ENCODE measurements at places on chromosomes 3 and 15.

DNA sequence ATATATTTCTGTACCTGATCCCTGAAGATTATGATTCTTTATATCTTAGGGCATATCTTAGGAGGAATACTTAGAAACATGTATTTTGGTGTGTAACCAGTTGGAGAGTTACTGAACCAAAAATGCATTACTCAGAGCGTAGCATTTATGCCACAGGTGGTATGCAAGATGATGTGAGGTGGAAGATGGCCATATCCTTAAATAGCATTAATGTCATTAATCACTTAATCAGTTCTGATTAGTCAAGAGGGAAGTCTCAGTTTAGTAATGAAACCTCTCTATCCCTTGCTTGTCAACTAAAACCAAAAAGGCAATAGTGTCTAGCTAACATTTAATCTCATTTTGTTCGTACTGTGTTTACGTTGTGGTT lies 130.5 kb upstream of the PHLDB2 start:
- DNase-seq, result no peak

- no peak for DNase-seq
Observed at GRCh38 chr3:171465763-171466162, 5.6 kb upstream of the TNIK start.

DNA sequence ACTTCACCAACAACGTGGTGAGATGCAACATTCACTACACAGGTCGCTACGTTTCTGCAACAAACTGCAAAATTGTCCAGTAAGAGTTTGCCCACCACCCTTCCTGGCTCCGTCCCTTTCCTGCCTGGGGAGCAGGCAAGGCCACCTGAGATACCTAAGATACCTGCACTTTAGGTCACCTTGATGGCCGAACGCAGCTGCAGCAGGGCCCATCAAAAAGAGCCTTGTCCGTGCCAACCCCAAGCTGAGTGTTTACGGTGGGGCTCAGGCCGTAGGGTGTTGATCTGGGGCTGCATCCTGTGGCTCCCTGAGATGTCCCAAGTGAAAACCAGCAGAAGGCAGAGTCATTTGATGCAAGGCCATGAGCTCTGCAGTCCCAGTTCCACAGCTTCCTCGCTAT lies 23.2 kb downstream of the LOXL1 start:
- no peak for DNase-seq

DNA sequence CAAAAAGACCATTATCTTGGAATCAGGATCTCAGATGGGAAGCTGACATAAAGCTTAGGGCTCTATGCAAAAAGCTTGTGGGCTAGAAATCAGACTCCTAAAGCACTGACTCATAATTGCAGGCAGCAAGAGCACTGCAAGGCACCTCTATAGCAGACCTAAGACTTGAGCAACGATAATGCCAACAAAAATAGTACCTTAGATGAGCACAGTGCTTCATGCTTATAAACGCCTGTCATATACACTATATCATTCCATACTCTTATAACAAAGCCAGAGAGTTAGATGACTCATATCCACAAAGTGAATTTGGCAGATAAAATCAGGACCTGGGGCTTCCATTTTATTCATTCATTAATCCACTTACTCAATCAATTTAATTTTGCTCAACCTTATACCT lies 560.8 kb downstream of the MCTP2 start:
- no peak for DNase-seq

GRCh38 chr15:45456212-45457106 lies 66.1 kb downstream of the SLC30A4 start:
- peak; percentile 87 for DNase-seq

DNA sequence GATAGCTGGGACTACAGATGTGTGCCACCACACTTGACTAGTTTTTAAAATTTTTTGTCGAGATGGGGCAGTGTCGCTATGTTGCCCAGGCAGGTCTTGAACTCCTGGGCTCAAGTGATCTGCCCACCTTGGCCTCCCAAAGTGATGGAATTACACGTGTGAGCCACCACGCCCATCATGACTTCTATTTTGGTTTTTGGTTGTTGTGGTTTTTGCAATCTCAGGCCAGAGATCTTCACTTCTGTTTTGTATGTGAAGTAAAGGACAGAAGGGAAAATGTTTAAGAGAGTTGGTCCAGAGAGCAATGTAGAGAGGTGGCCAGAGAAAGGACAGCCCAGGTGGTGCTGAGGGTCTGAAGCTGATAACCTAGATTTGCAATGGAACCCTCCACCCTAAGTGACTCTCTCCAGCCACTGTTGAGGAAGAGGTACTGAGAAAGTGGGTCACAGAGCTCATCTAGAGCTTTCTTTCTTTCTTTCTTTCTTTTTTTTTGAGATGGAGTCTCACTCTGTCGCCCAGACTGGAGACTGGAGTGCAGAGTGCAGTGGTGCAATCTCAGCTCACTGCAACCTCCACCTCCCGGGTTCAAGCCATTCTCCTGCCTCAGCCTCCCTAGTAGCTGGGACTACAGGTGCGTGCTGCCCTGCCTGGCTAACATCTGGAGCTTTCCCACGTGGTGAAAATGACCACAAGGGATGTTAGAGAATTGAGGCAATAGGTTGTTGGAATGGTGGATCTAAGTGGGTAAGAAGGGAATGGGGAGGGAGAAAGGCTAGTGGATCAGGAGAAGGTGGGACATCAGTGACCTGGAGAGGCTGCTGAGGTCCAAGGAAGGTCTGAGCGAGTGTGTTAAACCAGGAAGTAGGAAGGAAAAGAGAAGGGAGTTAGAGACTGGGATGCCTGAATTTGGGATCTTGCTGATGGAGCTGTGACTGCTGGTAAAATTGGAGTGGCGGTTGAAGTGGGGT lies 22.4 kb upstream of the SEMA4B start:
- no peak for DNase-seq

GRCh38 chr15:63256433-63257274 lies 20.8 kb upstream of the APH1B start:
- peak; percentile 46 for DNase-seq

DNA sequence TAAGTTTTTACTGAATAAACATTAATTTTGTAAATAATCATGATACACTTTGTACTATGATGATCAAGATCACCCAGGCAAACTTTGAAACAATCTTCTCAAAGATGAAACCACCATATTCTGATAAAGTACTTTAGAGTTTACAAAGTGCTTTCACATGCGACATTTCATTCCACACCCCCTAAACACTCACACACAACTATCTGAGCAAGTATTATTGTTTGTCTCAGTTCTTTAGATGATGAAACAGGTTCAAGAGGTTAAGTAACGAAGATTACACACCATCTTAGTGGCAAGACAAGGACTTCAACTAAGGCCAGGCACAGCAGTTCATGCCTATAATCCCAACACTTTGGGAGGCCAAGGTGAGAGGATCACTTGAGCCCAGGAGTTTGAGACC lies 37.6 kb downstream of the ZNF148 start:
- no peak for DNase-seq

DNA sequence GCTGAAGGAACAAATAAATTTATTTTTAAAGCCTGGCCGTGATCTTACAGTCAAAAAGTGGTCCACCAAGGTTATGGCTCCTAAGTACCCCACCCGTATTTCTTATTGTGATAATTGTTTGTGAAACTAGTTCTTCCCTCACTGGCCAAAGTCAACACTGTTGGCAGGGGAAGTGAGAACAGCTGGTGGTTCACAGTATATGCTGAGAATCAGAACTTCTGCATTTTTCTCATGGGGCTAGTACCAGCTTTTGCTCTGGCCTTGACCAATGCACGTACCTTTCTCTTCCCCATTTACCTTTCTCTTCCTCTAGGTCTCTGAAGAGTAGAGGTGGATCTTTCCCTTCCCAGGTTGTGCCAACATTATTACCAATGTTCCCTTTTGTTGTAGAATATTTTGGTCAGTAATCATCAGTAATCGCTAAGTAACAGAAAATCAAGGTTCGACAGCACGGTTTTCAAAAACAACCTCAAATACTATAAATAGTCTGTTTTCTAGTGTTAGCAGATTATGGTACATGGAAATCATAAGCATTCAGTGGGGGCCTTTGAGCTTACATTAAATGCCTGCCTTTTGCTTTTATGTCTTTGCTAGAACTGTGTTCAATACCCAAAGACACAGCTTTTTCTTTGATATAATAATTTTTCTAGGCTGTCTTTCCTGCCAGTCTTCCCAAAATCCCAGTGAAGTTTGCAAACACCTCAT lies 268.0 kb downstream of the LPP start:
- DNase-seq, result no peak

DNA sequence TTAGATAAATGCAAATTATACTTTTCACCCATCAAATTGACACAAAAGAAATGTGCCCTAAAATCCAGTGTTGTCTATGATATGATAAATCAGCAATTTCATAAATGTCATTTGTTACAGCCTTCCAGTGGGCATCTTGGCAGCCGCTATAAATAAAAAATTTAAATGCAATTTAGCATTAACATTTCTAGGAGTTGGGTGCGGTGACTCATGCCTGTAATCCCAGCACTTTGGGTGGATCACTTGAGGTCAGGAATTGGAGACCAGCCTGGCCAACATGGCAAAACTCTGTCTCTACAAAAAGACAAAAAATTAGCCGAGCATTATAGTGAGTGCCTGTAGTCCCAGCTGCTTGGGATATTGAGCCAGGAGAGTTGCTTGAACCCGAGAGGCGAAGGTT lies 65.9 kb upstream of the POMGNT2 start:
- DNase-seq, result peak; percentile 30

GRCh38 chr3:32817257-32817557 lies 590 bp upstream of the TRIM71 start:
- DNase-seq, result no peak

- DNase-seq, result no peak
Observed at GRCh38 chr3:103672346-103672745, 1237.5 kb downstream of the ZPLD1 start.

GRCh38 chr15:24823473-24823872 lies 131.3 kb upstream of the SNRPN start:
- DNase-seq, result no peak

DNA sequence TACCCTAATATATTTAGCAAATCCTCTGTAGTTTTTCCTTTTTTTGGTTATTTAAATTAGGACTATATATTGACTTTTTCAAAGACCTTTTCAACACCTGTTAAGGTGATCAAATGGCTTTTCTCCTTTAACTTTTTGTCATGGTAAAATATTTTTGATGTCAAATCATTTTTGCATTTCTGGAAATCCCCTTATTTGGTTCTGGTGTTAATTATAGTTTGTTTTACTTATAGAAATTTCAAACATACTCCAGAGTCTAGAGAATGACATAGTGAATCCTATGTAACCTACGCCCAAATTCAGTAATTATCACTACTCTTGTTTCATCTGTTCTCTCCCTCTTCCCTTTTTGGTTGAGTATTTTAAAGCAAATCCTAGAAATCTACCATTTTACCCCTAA lies 121.3 kb upstream of the TBL1XR1 start:
- DNase-seq, result no peak

- DNase-seq, result peak; percentile 81
Observed at GRCh38 chr15:48352474-48353072, 21.3 kb downstream of the DUT start.

DNA sequence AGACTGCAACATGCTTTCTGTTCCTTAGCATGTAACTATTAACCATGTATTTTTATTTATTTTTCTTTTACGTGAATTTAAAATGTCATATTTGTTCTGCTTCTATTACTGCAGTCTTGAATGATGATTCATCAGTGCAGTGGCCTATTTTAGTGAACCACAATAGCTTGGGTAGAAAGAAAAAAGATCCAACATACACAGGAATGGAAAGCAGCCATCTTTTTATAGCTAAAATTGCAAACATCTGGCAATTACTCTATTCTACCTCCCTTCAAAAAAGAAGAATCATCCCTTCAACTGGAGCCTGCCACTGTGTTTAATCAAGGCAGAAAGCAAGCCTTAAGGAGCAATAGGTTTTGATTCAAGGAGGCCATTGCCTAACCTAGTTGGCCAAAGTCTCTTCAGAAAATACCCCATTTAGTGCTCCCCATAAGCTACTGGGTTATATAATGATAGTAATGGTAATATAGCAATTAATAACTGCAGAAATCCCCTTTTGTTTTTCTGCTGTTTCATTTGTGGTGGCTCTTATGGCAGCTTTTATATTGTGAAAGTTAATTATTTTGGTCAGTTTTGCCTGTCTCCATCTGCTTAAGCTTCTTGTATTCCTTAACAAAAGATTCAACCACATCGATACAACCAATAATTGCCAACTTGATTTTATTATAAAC lies 267.3 kb downstream of the LPP start:
- no peak for DNase-seq

DNA sequence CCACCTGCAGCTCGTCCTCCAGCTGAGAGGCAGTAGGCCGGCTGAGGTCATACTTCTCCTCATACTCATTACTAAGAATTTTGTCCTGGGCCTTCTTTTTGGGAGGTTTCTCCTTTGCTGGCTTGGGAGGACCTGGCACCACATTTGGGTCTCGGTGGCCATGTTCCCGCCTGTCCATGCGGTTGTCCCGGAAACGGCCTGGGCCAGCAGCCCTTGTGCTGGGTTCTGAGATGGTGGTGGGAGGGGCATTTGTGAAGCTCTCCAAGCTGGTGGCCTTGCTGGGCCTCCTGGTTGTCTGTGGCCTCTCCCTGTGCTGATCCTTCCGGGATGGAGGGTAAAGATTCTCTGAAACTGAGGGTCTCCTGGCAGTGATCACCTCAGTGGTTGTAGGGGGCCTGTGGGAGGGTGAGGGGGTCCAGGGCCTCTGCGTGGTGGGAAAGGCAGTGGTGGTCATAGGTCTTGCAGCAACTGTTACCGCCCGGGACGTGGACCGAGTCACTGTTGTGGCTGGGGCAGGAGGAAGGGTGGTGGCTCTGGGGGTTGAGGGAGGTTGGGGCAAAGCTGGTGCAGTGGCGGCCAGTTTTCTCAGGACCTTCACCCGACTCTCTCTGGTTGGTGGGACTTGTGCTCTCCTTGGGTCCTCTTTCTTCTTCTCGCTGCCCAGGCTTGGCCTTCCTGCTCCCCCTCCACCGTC lies 2.5 kb downstream of the CCDC80 start:
- DNase-seq, result no peak

GRCh38 chr3:28669870-28670269 lies 321.2 kb upstream of the AZI2 start:
- DNase-seq, result no peak

DNA sequence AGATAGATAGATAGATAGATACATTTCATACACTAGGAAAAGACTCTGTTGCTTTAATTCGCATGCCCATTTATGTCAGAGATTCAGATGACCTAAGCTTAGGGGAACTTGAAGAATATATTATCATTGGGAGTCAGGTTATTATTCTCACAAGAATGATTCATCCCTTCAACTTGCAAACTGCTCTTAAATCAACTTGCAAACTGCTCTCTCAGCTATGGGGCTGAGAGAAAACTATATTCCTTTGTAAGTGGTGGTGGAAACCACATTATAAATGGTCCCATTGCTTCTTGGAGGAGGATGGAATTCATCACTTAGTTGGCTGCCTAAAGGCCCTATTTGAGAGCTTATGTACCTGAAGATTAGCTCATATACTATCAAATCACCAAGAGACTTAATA lies 160.9 kb upstream of the STAC start:
- DNase-seq, result no peak

DNA sequence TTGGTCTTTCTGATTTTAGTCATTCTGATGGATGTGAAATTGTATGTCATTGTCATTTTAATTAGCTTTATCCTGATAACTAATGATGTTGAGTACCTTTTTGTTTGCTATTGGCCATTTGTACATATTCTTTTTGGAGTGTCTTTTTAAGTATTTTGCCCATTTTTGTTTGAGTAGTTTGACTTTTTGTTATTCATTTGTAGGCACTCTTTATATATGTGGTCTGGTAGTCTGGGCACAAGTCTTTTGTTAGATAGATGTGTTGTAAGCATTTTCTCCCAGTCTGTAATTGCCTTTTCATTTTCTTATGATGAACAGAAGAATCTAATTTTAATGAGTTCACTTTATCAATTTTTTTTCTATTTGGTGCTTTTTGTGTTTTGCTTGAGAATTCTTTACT lies 14.6 kb downstream of the GPR160 start:
- no peak for DNase-seq
